CD4-positive, CD25-positive, alpha-beta regulatory T cell (primary cell): ENCODE measurements at places on chromosomes 1 and 21. TPM values are rescaled to one million over a fixed set of nuclear protein-coding genes. Genes with fewer than 3 reads are reported as not detected.

Gene PRKCZ
- 42.7 TPM for total RNA-seq

Gene SPATA21
- not detected for total RNA-seq

Gene ADGRB2
- total RNA-seq: 1.9 TPM

DNA sequence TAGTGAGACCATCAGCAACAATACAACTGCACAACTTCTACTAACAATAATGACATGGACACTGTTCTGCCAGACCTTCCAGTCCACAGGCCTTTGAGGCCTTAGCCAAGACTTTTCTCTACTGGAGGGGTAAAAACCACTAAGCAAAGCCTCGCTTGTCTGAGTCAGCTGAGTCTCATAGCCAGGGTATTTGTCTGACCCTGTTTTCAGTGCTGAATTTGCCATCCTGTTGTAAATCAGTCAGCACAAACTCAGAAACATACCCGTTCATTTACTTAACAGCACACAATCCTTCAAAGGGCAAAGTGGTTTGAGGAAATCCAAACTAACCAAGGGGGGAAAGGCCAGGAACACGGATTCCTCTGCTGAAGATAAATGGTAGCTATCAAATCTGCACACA, 537.8 kb downstream of the SMYD3 start:
- no peaks in the 10 kb centered on the region for H3K36me3 ChIP-seq
- no peak overlapping the region for H3K4me3 ChIP-seq
- no peak overlapping the region for H3K27ac ChIP-seq

- H3K4me3 ChIP-seq: peak overlapping the region; percentile 71
- peaks cover 2% of the 10 kb centered on the region for H3K36me3 ChIP-seq
- no peaks in the 10 kb centered on the region for H3K27me3 ChIP-seq
- peaks cover 50% of the 10 kb centered on the region for H3K4me1 ChIP-seq
- H3K27ac ChIP-seq: peak overlapping the region; percentile 90
These were observed 11.5 kb upstream of the CFAP45 start for GRCh38 chr1:159911326-159912070.

GRCh38 chr1:180160357-180160756, 5.7 kb downstream of the QSOX1 start:
- no peak overlapping the region for H3K27ac ChIP-seq
- H3K4me1 ChIP-seq: peaks cover 14% of the 10 kb centered on the region
- H3K36me3 ChIP-seq: no peaks in the 10 kb centered on the region
- no peaks in the 10 kb centered on the region for H3K27me3 ChIP-seq
- no peak overlapping the region for H3K4me3 ChIP-seq
- no peak for DNase-seq

DNA sequence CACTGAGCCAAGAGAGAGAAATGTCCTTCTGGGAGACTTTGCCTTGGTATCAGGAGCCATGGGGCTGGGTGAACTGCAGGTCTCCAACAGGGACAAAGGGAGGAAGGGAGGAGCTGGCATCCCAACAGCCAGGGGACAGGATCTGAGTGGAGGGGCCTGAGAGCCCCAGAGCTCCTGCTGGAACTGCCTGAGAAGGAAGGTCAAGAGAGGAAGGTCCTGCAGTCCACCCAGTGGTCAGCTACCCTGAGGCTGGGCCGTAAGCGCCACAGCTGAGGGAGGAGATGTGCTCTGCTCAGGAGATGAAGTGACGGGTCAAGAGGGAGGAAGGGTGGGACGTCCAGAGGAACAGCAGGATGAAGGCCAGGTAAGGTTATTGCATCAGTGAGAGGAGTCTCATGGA, 7.5 kb upstream of the CLEC20A start:
- H3K27me3 ChIP-seq: no peaks in the 10 kb centered on the region
- H3K4me3 ChIP-seq: no peak overlapping the region
- H3K4me1 ChIP-seq: no peaks in the 10 kb centered on the region
- H3K27ac ChIP-seq: no peak overlapping the region
- no peak for DNase-seq

DNA sequence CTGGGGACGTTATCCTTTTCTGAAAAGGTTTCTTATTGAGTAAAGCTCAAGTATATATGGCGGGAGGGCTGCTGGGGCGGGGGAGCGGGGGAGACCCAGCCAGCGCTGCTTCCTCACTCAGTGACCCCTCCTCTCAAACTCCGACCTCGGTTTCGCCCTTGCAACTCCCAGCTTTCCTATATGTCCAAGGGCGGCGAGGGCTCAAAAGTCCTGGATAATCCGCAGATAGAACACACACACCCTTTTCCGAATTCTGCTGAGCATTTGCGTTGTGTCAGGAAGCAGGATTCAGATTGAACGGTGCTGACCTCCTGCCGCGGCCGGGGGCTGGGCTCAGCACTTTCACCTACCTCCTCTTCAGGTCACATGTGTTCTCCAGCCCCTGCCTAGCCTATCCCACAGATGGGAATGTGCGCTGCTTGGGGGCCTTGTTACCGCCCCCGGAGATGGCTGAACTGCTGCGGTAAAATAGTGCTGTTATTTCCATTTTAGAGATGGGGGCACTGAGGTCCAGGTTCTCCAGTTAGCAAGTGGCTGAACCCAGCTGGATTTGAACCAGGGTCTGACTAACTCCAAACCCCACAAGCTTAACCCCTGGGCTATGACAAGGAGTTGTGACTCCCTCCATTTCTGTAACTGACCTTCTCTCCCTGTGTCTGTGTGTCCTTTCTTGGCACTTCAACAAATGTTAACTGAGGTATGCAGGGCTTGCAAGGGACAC, 795 bp upstream of the AHDC1 start:
- H3K4me3 ChIP-seq: no peak overlapping the region
- no peaks in the 10 kb centered on the region for H3K27me3 ChIP-seq
- H3K4me1 ChIP-seq: peaks cover 44% of the 10 kb centered on the region
- H3K27ac ChIP-seq: peak overlapping the region; percentile 41

GRCh38 chr1:27569506-27570291, 34.2 kb downstream of the AHDC1 start:
- no peak for DNase-seq
- H3K4me1 ChIP-seq: peaks cover 20% of the 10 kb centered on the region
- no peaks in the 10 kb centered on the region for H3K27me3 ChIP-seq
- no peak overlapping the region for H3K4me3 ChIP-seq
- peak overlapping the region; percentile 80 for H3K27ac ChIP-seq
- no peaks in the 10 kb centered on the region for H3K36me3 ChIP-seq
